Activated CD8-positive, alpha-beta T cell treated with anti-CD3 and anti-CD28 coated beads, Interleukin-2, amount 10 ng/mL, durations not matched to agents 7 days and 5 days (primary cell): ENCODE measurements at places on chromosomes 7 and 10.

GRCh38 chr10:117496616-117497028 is 45.9 kb upstream of the EMX2 start:
- no peak overlapping the region for H3K4me3 ChIP-seq
- H3K27ac ChIP-seq = no peak overlapping the region
- H3K27me3 ChIP-seq = peaks cover 20% of the 10 kb centered on the region

- no peak overlapping the region for H3K27ac ChIP-seq
- peaks cover 52% of the 10 kb centered on the region for H3K4me1 ChIP-seq
- peaks cover 3% of the 10 kb centered on the region for H3K27me3 ChIP-seq
- H3K4me3 ChIP-seq = peak overlapping the region; percentile 56
Measured at GRCh38 chr10:103692436-103692951, 162.9 kb downstream of the SH3PXD2A start.

DNA sequence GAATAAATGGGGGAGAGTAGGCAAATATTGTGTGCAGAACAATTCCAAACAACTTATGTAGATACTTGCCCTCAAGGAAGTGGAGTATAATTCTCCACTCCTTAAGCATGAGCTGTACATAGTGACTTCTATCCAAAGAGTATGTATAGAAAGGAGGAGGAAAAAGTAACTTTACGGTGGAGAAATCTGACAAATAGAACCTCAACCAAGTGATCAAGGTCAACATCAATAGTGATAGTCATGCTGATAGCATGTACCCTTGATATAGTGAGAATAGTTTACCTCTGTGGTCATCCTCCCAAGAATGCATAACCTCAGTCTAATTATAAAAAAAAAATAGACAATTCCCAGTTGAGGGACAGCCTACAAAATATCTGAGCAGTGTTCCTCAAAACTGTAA is 89.1 kb upstream of the NANOS1 start:
- no peaks in the 10 kb centered on the region for H3K36me3 ChIP-seq
- H3K4me1 ChIP-seq = peaks cover 5% of the 10 kb centered on the region
- H3K27me3 ChIP-seq = peaks cover 30% of the 10 kb centered on the region
- H3K27ac ChIP-seq = no peak overlapping the region
- no peak overlapping the region for H3K4me3 ChIP-seq

GRCh38 chr10:119278126-119278709 is 70.8 kb downstream of the GRK5 start:
- no peaks in the 10 kb centered on the region for H3K27me3 ChIP-seq
- no peaks in the 10 kb centered on the region for H3K36me3 ChIP-seq
- no peak for DNase-seq
- no peak overlapping the region for H3K4me3 ChIP-seq
- no peak overlapping the region for H3K27ac ChIP-seq

DNA sequence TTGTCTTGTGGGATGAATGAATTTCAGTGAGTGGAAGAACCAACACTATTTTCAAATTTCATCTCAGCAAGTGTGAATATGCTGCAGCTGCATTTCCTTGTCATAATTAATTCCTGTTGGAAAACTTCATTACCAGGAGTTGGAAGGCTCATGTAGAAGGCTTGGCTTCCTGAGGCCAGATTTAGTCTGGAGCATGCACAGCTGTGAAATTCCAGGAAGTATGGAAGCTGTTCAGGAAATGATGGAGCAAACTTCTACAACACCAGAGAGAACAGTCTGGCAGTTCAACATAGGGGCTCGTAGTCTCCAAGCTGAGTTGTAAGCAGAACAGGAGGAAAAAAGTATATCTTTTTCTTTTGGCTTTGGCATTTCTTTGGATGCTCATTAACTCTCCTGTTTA is 1439.9 kb upstream of the CELF2 start:
- H3K27ac ChIP-seq = no peak overlapping the region
- no peak overlapping the region for H3K4me3 ChIP-seq
- no peaks in the 10 kb centered on the region for H3K4me1 ChIP-seq
